SK-MEL-5 (cell line): ENCODE measurements at places on chromosomes 16 and 17. TPM values are rescaled to one million over a fixed set of nuclear protein-coding genes. Genes with fewer than 3 reads are reported as not detected.

GRCh38 chr17:77354670-77355455, 214.1 kb downstream of the SEC14L1 start:
- peak; percentile 41 for DNase-seq

- DNase-seq: no peak
These were observed 1.7 kb downstream of the AKTIP start for GRCh38 chr16:53501216-53501859.

DNA sequence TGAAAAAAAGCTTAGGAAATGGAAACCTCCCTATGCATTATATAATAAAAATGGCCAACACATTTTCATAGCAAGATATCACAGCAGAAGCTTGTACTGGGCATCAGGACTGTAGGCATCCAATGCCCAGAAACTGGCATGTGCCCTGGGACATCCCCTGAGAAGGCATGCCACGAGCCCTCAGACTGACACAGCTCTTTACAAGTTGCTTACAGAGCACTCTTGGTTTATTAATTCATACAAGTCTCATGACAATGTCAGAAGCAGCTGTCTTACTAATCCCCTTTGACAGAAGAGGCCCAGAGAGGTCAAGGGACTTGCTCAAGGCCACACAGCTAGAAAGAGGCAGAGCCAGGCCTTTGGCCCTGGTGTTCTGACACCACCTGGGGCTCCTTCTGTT, 5.6 kb upstream of the CCL2 start:
- DNase-seq: no peak

DNA sequence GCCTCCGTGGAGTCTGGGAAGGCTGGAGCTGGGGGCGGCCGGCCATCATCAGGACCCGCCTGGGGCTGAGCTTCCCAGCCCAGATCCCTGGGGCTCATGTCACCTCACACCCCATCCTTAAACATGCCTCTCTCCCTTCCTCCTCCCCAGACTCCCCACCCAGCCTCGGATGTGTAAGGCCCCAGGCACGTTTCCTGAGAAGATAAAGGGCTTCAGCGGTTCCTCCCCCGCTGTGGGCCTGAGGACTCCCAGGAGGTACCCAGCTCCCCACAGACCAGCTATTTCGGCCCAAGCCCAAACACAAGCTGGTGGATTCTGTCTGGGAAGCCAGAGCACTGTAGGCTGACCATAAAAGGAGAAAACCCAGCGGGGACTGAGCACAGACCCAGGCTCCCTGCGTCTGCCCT, 49.2 kb downstream of the MYH11 start:
- no peak for DNase-seq

GRCh38 chr17:285751-286422, 66.7 kb downstream of the RPH3AL start:
- no peak for DNase-seq

GRCh38 chr17:38324141-38324697, 19.5 kb downstream of the GPR179 start:
- peak; percentile 11 for DNase-seq

DNA sequence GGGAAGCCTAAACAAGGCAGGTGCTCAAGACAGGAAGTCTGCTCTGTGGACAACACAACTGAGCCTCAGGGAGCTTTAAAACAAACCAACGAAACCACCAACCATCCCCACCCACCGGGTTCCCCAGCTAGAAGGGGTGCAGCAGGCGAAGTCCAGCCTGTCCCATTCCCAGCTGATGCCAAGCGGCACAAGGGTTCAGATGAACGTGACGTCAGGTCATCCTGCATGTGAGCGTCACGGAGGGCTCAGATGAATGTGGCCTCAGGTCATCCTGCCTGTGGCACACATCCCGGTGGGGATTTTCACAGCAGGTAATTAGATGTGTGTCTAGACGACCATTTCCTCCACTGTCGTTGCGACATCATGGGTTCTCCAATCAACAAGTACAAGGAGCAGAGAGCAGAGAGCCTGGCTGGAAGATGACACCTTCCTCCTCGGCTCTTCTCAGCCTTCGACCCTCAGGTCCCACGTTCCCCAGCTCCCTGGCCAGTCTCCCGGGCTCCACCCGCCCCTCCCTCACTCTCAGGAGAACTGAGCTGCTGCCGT, 246.5 kb downstream of the FOXL1 start:
- no peak for DNase-seq

DNA sequence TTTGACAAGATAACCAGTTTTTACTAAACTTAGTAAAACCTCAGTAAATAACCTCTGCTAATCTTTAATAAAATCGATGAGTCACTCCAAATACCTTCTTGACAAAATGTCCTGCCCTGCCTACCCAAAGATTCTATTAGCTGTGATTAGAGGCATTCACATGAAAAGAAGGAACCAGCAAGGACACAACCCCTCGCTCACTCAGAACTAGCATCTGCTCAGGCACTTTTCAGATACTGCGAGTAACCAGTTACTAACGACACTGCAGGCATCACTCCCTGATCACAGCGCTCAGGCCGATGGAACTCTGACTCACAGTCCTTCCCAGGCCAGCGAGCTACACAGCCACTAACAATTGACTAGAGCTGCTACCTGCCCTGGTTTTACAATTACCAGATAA, 24.3 kb downstream of the PELP1 start:
- no peak for DNase-seq

DNA sequence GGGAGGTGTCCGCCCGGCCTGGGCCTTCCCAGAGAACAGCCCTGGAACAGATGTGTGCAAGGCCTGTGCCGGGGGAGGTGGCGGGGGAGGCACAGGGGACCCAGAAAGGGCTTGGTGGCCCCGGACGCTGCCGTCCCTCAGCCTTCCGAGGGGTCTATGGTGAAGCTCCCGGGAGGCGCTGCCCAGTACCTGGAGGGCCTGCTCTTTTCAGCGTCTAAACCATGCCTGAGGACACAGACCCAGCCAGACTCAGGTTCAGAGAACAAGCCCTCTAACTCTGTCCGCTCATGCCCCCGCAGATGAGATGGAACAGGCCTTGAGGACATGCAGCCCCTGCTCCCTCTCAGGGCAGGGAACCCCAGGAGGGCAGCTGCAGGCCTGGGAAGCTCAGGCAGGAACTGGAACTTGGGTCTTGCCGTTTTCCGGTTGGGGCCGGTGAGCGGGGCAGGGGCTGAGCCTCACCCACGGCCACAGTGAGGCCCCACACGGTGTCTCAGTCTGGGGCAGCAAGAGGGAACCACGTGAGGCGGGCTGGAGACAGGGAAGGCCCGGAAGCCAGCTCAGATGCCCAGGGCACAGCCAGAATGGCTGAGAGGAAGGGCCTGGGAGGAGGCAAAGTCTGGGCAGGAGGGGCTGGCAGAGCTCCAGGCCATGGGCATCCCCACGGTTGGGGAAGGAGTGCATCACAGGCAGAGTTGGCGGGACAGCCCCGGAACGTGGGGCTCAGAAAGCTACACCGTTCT, 12.5 kb downstream of the SLC16A3 start:
- peak; percentile 48 for DNase-seq

DNA sequence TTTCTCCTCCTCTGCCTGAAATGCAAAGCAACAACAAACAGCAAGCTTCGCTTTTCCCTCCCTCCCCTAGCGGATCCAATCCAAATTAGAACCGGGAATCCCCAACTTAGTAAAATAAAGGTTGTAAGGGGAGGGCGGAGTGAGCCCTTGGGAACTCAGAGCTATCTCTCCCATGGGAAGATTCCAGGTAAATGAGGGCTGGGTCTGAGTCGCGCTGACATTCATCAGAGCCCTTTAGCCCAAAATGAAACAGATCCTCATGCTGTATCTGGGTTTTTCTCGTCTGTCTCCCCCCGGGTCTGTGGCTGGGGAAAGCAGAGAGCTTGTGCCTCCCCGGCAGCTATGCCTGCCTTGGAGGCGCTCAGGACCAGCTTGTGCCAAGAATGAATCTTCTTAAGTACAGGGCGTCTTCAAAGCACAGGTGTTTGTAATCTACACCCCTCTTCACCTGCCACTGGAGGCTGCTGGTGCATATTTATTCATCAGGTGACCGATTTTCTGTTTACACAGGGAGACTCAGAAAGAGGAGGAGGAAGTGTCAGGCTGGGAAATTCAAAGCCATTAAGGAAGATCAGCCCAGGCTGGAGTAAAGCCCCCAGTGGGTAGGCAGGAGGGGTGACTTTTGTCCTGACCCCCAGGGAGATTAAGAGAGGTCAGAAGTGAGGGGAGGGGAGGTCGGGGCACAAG, 55.0 kb upstream of the GSE1 start:
- DNase-seq: no peak

- no peak for DNase-seq
These were observed 18.0 kb upstream of the BRCA1 start for GRCh38 chr17:43143201-43143600.

DNA sequence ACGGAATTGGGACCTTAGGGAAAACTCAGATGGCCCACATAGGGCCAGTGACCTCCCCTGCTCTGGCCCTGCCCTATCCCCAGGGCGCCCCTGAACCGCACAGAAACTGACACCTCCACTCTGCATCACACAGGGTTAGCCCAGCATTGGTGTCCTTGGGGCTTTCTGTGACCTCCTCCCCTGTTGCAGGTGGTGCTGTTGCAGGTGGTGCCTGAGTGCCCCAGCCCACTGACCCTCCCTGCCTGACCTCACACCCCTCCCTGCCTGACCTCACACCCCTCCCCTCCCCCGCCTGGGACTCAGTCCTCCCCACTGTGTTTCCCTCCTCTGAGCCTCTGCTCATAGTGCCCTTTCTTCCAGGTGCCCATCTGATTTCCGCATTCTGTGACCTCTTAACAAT, 21.4 kb downstream of the TNFRSF13B start:
- DNase-seq: no peak

GRCh38 chr17:78130090-78130436, 508 bp upstream of the TMC8 start:
- DNase-seq: no peak

DNA sequence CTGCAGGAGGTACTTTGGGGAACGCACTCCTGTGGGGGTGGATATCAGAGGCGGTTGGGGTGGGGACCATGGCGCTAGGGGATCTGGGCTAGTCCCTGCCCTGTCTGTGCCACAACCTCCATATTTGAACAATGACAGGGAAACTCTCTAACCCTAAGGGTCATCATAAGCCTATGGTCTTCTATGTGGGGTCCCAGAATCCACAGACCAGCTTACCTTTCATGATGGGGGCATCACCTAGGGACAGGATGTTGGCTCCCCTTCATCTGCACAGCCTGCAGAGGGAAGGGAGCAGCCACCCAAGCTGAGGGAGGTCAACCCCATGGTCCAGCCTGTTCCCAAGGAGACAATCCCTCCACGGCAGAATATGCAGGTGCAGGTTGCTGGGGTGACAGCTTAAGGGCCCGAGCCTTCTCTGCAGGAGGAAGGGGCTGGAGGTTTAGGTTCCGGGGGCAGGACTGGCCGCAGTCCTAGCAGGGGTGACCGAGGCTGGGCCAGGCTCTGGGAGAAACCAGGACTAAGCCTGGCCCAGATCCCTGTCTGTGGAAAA, 1.7 kb downstream of the ORAI3 start:
- DNase-seq: no peak

DNA sequence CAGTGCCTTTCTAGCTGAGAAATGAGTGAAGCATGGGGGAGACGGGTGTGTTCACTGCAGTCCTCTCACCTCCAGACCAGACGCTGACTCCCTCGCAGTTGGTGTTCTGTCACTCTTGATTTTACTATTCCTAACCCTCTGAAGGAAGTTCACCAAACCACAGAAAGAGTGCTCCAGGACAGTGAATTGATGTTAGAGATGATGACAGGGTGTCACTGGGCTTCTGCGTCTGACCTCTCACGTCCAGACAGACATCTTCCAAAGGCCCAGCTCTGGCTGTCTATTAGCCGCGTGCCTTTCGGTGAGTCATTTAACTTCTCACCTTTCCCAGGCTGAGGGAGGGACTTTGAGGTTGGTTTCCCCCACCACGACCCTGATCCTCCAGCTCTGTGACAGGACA, 8.2 kb downstream of the CRAMP1 start:
- DNase-seq: no peak

GRCh38 chr17:74466828-74467184, 372 bp downstream of the CD300A start:
- DNase-seq: no peak

- DNase-seq: no peak
These were observed 429.8 kb downstream of the MAF start for GRCh38 chr16:79170555-79171246.

GRCh38 chr17:27563532-27563931, 67.5 kb upstream of the LGALS9 start:
- no peak for DNase-seq

- DNase-seq: no peak
These were observed 303.3 kb downstream of the IRF8 start for GRCh38 chr16:86202267-86202666.

DNA sequence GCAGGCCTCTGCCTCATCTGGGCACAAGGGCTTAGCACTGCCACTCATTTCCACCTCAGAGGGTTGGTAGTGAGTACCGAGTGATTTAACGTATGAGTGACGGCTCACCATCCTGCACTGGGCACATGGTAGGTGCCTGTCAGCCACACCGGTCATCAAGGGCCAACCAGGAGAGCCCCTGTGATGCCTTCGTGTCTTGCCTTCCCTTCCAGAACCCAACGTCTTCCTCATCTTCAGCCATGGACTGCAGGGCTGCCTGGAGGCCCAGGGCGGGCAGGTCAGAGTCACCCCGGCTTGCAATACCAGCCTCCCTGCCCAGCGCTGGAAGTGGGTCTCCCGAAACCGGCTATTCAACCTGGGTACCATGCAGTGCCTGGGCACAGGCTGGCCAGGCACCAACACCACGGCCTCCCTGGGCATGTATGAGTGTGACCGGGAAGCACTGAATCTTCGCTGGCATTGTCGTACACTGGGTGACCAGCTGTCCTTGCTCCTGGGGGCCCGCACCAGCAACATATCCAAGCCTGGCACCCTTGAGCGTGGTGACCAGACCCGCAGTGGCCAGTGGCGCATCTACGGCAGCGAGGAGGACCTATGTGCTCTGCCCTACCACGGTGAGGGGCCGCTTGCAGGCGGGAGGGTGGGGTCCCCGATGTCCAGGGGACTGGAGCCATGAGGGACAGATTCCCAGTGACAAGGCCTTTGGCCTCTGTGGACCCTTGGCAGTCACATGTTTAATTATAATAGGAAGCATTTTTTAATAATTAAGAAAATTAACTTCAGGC, 37.1 kb downstream of the MRC2 start:
- no peak for DNase-seq

GRCh38 chr17:71883845-71884244, 237.0 kb upstream of the SOX9 start:
- DNase-seq: no peak

- DNase-seq: no peak
These were observed 45.5 kb downstream of the RBFOX1 start for GRCh38 chr16:7378024-7378695.

DNA sequence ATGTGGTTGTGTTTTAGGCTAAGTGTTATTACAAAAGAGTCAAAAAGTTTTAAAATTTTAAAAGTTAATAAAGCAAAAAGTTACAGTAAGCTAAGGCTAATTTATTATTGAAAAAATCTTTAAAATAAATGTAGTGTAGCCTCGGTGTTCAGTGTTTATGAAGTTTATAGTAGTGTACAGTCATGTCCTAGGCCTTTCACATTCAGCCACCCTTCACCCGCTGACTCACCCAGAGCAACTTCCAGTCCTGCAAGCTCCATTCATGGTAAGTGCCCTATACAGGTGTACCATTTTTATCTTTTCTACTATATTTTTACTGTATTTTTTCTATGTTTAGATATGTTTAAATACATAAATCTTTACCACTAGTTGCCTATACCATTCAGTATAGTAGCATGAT, 98.5 kb upstream of the RPRML start:
- DNase-seq: no peak

SRP68 gene
- 58.2 and 68.6 TPM in 2 replicates for total RNA-seq

NPB gene
- total RNA-seq: 0.08 and 0.34 TPM in 2 replicates

ZG16B gene
- not detected in 2 replicates for total RNA-seq

PSMC3IP gene
- total RNA-seq: 8.0 and 8.5 TPM in 2 replicates

KLHL11 gene
- total RNA-seq: 18.5 and 19.7 TPM in 2 replicates

PPP1R27 gene
- 0.56 and 0.63 TPM in 2 replicates for total RNA-seq

PIRT gene
- not detected in 2 replicates for total RNA-seq

ST6GALNAC1 gene
- 0.79 and 1.7 TPM in 2 replicates for total RNA-seq

MLLT6 gene
- 18.7 and 19.1 TPM in 2 replicates for total RNA-seq

EFCAB3 gene
- total RNA-seq: not detected in 2 replicates
